ENCODE measurements at places on chromosomes 12 and 14. TPM values are rescaled to one million over a fixed set of nuclear protein-coding genes. Genes with fewer than 3 reads are reported as not detected.
A peak's percentile ranks its signal among the peaks of the same experiment; 100 is the strongest.

LRP1 gene
- 464 TPM for total RNA-seq

GPR137C gene
- total RNA-seq, result 0.51 TPM

NTN4 gene
- 28.6 TPM for total RNA-seq

ACOT6 gene
- total RNA-seq, result not detected

NAA25 gene
- 16.9 TPM for total RNA-seq

PLEKHH1 gene
- 0.33 TPM for total RNA-seq

MSI1 gene
- total RNA-seq, result under 0.01 TPM

GRCh38 chr12:98895086-98895651, 250.1 kb downstream of the APAF1 start:
- DNase-seq, result no peak

DNA sequence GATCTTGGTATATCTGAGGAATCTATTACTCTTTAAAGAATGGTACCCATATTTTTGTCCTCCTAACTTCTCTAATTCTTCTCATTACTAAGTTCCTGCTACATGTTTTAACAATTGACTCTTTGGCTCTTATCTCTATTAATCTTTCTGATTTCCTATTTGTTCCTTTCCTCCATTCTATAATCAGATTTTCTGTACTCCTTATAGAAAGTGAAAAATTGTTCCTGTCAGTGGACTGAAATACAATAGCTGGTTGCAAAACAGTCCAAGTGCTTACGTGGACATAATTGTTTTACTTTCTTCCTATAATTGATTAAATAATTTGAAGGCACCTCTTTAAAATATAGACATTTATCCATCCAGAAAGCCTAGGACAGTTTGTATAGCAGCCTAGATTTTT, 86.7 kb upstream of the PTHLH start:
- no peak for DNase-seq

- DNase-seq, result no peak
Observed at GRCh38 chr12:27297566-27297965, 35.1 kb upstream of the BMAL2 start.

DNA sequence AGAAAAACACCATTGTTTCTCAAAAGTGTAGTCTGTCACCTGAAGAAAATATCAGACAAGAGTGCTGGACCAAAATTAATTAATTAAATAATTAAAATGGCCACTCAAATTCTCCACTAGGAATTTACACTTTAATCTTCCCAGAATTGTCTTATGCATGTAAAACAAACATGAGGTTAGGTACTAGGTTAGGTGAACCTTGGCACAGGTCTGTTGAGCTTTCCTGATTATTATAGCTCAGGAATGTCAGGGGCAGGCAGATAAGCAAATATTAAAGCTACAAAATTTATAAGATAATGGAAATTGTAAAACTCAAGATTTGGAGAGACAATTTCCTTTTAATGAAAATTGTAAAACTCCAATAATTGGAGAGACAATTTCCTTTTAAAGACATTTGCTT, 253.2 kb downstream of the BMP4 start:
- no peak for DNase-seq

DNA sequence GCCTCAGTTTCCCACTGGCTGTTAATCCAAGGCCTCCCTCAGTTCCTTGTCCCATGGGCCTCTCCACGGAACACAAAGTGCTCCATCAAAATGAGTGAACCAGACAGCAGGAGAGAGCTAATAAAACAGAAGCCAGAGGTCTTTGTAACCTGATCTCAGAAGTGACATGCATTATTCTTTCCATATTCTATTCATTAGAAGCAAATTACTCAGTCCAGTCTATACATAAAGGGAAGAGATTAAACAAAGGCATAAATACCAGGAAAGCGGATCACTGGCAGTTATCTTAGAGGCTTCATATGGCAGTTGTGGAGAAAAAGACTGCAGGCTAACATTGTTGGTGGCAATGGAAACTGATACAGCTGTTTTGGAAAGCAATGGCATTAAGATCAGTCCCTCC, 170.6 kb upstream of the GARIN6 start:
- no peak for DNase-seq

GRCh38 chr12:52149182-52149641, 42.6 kb downstream of the KRT80 start:
- DNase-seq, result no peak

DNA sequence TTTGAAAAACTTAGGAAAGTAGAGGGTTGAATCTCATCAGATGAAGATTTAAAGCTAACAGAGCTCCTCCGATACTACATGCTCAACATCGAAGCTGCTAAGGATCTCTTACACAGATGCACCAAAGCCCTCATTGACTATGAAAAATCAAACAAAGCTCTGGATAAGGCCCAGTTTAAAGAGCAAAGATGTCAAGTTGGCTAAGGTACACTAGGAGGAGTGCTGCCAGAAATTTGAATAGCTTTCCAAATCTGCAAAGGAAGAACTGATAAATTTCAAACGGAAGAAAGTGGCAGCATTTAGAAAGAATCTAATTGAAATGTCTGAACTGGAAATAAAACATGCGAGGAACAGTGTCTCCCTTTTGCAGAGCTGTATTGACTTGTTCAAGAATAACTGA, 141.2 kb downstream of the SLC5A8 start:
- no peak for DNase-seq

GRCh38 chr12:82326905-82327503, 31.2 kb downstream of the CCDC59 start:
- DNase-seq, result peak; percentile 13

DNA sequence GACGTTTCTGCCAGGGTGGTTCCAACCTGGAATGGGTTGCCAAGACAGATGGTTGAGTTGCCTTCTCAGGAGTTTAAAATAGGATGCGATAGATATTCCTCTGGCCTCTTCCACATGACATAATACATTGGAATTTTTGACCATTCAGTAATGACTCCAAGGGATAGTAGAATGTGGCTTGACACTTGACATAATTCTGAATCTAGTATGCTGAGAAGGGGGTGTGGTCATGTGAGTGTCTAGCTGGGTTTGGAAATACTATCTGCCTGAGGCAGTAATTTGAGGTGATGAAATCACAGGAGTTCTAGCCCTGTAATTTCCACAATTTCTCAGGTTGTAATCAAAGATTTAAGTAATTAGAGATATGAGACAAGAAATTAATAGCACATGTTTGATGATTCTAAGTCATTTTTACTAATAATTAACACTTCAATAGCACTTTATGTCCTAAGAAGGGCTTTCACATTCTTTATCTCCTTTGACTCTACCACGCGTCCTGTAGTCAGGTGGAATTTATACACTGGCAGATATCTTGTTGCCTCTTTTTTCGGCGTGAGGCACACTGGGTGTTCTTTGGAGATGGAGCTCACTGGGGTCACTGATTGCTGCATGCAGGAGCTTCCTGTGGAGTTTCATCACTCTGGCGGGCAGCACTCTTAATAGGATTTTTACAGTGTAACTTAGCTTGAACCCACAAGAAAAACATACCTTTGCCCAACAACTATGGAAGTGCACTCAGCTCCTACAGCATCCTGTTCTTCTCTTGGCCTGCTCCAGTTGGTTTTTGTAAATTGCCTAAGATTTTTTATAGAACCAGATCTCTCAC, 3.2 kb upstream of the AMIGO2 start:
- DNase-seq, result peak; percentile 88

GRCh38 chr12:42426746-42427145, 100.8 kb downstream of the PPHLN1 start:
- peak; percentile 83 for DNase-seq

- DNase-seq, result peak; percentile 85
Observed at GRCh38 chr14:100440207-100440631, 117.1 kb downstream of the SLC25A47 start.

GRCh38 chr14:103472939-103473338, 49.7 kb downstream of the CKB start:
- DNase-seq, result no peak

DNA sequence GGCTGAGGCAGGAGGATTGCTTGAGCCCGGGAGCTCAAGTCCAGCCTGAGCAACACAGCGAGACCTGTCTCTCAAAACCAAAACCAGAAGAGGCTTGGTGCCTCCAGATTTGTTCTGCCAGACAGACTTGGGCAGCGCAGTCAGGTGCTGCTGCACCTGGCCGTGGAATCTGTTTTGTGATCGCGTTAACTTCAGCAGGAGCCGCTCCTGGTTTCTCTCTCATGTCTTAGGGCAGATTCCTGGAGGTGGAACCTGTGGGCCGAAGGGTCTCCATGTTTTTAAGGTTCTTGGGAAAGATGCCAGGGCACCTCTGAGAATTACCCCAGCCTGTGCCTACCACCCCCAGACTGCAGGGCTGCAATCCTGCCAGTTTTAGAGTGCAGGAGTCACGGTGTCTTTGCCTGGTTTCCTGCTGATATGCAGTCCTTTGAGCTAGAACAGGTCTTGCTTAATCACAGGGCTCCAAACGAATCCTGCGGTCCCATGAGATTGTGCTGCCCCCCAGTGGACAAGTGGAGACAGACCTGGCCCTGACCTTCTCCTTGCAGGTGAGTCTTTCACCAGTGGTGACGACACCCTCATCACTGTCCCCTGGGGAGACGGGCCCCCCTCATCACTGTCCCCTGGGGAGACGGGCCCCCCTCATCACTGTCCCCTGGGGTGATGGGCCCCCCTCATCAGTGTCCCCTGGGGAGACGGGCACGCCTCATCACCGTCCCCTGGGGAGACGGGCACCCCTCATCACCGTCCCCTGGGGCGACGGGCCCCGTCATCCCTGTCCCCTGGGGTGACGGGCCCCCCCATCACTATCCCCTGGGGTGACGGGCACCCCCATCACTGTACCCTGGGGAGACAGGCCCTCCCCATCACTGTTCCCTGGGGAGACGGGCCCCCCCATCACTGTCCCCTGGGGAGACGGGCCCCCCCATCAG, 37.6 kb downstream of the PACS2 start:
- DNase-seq, result peak; percentile 75

- peak; percentile 33 for DNase-seq
Observed at GRCh38 chr12:105738051-105738450, 400.7 kb downstream of the NUAK1 start.

GRCh38 chr12:91516695-91517047, 334.1 kb upstream of the DCN start:
- no peak for DNase-seq

DNA sequence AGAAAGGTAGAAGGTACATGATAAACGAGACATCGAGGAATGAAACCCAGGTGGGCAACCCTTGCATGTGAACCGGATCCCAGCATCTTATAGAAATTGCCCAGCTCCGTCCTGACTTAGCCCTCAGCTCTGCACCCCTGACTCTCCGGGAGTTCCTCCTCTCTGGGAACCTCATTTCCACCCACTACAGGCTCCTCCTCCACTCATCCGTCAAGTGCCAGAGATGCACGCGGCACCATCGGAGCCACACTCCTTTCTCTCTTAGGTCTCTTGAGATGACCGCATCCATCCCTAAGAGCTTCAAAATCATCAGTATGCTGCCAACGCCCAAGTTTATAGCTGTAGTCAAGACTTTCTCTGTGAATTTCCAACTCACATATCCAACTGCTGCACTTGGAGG, 84.7 kb downstream of the TTC7B start:
- no peak for DNase-seq

DNA sequence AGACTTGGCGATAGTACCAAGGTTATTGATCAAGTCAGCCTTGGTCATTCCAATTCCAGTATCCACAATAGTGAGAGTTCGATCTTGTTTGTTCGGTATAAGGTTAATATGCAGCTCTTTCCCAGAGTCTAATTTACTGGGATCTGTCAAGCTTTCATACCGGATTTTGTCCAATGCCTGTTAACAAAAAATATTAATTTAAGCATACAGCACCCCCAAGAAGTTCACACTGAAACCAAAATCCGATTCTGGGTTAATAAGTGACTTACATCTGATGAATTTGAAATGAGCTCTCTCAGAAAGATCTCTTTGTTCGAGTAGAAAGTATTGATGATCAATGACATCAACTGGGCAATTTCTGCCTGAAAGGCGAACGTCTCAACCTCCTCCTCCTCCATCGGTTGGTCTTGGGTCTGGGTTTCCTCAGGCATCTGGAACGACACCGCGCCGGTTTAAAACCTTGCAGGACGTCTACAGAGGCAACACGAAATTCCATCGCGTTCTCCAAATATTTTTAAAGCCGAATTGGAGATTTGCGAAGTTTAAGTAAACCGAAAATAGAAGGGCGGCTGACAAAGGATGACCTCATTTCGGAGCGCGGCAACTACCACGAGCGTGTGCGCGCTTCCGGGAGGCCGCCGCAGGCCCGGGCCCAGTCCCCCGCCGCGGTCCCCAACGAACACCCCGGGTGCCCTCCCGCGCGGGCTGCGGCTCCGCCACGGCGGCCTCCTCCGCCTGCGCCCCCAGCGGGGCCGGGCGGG, 716 bp downstream of the HSP90AA1 start:
- peak; percentile 74 for DNase-seq

DNA sequence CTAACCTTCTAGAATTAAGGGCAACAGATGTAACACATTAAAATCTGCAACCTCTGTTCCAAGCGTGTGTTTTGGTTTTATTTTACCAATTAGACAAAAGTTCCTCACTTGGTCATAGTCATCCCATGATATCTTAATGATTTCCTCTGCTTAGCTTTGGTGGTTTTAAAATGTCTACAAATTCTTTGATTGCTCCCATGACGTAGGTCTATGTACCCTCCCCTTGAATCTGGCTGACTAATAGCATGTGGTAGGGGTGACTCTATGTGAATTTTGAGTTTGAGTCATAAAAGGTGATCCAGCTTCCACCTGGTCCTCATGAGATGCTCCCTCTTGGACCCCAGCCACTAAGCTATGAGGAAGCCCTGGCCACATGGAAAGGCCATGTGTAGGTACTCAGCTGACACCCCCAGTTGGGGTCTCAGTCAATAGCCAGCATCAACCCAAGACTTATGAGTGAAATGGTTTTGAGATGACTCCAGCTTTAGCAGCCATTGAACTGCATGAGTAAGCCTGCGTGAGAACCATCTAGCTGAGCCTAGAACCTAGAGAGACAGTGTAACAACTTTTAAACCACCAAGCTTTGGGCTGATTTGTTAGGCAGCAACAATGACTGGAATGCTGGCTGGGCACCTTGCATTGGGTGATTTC, 247.1 kb downstream of the MSRB3 start:
- peak; percentile 34 for DNase-seq

DNA sequence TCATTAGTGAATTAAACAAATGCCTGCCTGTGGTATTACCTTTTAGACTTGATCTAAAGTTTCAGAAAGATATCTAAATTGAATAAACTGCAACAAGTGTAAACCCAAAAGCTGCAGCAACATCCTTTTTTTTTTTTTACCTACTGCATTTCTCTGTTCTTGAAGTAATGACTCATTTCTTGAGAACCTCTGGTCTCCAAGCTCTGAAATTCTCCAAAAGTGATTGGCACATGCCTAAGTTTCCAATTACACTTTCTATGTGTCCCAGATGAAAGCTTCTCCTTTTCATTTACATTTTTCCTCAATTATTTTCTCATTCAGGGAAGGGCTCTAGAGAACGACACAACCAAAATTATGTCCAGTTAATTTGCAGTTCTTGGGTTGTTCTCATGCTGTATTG, 435.2 kb upstream of the DCN start:
- no peak for DNase-seq

GRCh38 chr12:47823422-47824086, 3.9 kb upstream of the HDAC7 start:
- no peak for DNase-seq

DNA sequence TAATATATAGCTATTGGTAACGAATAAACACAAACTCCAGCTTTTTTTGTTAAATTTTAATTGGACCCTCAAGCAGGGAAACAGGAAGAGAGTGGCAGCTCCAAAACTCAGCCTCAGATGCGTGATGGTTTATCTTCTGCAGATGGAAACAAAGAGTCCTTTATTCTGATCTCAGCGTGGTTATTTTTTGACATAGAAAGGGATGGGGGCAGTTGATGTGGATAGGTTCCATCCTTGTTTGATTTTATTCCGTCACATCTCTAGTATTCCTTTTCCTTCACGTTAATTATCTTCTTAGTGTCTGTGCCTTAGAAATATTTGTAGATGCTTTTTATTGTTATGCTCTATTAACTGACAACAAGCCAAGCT, 447.6 kb upstream of the SEL1L start:
- no peak for DNase-seq
